Effector memory CD4-positive, alpha-beta T cell (primary cell): ENCODE measurements at places on chromosomes 13 and 19.

- H3K36me3 ChIP-seq: peaks cover 33% of the 10 kb centered on the region
- no peaks in the 10 kb centered on the region for H3K27me3 ChIP-seq
- no peak overlapping the region for H3K4me3 ChIP-seq
- DNase-seq: no peak
- no peak overlapping the region for H3K27ac ChIP-seq
Observed at GRCh38 chr19:4016903-4017638, 9.5 kb downstream of the PIAS4 start.

DNA sequence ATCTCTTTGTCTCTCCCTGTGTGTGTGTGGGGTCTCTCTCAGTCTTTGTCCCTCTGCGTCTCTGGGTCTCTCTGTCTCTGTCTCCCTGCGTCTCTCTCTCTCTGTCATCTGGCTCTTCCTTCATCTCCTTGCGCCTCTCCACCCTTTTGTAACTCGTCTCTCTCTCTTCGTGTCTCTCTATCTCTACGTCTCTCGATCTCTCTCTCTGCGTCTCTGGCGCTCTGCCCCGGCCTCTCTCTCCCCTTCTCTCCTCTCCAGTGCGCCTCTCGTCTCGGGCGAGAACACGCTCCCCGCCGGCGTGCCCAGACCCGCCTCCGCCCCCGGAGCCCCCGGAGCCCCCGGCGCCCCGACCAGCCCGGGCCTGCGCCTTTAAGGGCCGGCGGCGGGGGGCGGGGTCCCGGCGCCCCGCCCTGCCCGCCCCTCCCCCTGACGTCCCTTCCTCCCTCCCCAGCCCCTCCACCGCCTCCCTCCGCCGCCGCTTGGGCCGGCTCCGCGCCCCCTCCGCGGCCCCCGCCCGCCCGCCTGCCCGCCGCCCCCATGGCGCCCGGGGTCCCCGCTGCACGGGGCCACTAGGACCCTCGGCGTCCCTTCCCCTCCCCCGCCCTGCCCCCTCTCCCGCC is at the start of gene MARK4:
MARK4 (plus strand) TSS at position 440 of the 620 bp plus-strand sequence. CDS start 318 bp downstream, outside the sequence.
- H3K36me3 ChIP-seq: no peaks in the 10 kb centered on the region
- H3K27ac ChIP-seq: peak within 1 kb of the TSS; percentile 32
- no peaks in the 10 kb centered on the region for H3K27me3 ChIP-seq
- H3K4me3 ChIP-seq: peak within 1 kb of the TSS; percentile 79

DNA sequence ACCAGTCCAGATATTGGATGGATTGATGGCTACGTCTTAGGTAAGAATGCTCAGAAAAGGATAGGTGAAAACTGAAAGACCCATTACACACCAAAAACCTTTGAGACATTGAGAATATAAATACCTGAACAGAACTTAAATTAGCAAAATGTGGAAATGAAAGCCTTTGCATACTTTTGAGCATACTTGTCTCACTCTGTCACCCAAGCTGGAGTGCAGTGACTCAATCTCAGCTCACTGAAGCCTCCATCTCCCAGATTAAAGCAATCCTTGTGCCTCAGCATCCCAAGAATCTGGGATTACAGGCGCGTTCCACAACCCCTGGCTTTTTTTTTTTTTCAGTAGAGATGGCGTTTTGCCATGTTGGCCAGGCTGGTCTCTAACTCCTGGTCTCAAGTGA is 695.3 kb downstream of the DACH1 start:
- H3K4me1 ChIP-seq: no peaks in the 10 kb centered on the region
- no peaks in the 10 kb centered on the region for H3K27me3 ChIP-seq
- no peak overlapping the region for H3K27ac ChIP-seq
- no peaks in the 10 kb centered on the region for H3K36me3 ChIP-seq
- no peak for DNase-seq
- no peak overlapping the region for H3K4me3 ChIP-seq

DNA sequence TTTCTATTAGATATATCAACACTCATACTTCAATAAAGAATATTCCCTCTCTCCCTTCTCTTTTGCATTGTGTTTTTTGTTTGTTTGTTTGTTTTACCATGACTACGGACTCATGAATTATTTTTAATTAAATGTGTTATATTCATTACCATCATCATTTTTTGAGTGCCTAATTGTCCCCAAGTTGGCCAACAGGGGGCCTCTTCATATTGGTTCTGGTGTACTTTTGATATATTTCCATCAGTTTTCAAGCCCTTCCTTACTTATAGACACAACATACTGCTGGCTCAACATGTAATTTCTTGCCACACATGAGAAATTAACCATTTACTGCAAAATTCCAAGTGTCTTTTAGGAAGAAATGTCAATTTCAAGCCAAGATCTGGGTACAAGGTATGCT is 54.5 kb upstream of the GPC6 start:
- H3K36me3 ChIP-seq: no peaks in the 10 kb centered on the region
- no peaks in the 10 kb centered on the region for H3K27me3 ChIP-seq
- H3K27ac ChIP-seq: no peak overlapping the region
- no peak for DNase-seq

DNA sequence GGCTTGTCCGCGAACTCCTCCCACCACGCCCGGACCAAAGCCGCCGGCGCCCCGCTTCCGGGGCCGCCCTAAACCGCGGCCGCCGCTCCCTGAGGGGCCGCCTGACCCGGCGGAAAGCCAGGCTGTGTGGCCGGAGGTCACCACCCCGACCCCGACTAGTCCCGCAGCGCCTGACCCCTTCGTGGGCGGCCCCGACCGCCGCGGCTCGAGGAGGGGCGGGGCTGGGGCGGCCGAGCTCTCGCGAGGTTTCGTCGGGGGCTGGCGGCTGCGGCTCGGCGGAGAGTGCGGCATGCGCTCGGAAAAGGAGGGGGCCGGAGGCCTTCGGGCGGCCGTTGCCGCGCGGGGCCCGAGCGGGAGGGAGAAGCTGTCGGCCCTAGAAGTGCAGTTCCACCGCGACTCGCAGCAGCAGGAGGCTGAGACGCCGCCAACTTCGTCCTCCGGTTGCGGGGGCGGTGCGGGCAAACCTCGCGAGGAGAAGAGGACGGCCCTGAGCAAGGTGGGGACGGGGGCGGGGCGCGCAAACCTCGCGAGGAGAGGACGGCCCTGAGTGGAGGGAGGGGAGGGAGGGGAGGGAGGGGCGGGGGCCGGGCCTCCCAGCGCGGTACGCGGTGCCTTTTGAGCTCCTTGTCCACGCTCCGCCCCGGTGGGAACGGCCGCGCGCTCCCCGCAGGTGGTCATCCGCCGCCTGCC is at the start of gene UPF3A:
UPF3A (plus strand) TSS at position 251 of the 690 bp plus-strand sequence; CDS start at position 290, 39 bp downstream.
- H3K4me3 ChIP-seq: peak within 1 kb of the TSS; percentile 97
- peaks cover 11% of the 10 kb centered on the region for H3K36me3 ChIP-seq
- H3K27me3 ChIP-seq: no peaks in the 10 kb centered on the region
- H3K27ac ChIP-seq: peak within 1 kb of the TSS; percentile 94
- peaks cover 21% of the 10 kb centered on the region for H3K4me1 ChIP-seq

DNA sequence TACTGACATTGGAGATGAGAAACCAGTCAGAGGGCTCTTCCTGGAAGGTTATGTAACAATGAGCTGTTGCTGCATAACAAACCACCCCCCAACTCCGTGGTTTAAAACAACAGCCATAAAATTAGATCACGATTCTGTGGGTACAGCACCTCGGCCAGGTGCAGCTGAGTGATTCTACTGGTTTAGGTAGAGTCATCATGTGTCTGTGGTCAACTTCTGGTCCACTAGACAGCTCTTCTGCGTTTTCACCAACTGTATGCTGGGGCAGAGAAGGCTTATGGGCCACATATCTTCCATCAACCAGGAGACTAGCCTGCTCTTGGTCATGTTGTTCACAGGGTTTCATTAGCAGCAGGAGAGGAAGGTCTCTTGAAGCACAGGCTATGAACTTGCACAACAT is 585.5 kb downstream of the KCTD12 start:
- H3K27me3 ChIP-seq: no peaks in the 10 kb centered on the region
- no peaks in the 10 kb centered on the region for H3K36me3 ChIP-seq
- no peaks in the 10 kb centered on the region for H3K4me1 ChIP-seq
- DNase-seq: no peak
- H3K4me3 ChIP-seq: no peak overlapping the region

DNA sequence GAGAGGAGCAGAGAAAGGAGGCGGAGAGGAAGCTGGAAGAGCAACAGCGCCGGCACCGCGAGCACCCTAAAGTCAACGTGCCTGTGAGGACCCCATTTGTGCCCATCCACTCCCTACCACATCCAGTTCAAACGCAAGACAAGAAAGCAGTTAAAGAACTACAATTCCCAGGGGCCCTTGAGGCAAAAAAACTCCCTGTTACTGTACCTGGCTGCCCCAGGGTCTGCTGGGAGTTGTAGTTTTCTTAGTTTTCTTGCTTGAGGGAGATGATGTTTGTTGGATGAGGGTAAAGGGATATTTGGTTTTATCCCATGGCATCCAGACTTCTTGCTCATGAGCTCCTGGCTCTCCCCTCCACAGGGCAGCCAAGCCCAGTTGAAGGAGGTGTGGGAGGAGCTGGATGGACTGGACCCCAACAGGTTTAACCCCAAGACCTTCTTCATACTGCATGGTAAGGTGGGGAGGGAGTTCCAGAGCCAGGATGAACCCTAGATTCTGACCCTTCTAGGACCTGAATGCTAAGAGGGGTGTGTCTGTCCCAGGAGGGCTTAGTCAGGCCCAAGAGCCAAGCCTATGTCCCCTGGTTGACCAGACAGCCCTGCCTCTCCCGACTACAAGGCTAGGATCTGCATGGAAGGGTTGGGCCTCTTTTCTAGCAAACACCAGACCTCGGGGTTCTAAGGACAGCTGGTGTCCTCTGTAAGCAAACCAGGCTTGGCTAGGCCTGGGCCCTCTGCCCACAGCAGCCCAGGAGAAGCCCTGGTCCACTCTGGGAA is 13.2 kb downstream of the NUCB1 start:
- no peaks in the 10 kb centered on the region for H3K4me1 ChIP-seq
- no peak overlapping the region for H3K27ac ChIP-seq
- no peaks in the 10 kb centered on the region for H3K27me3 ChIP-seq
- peak; percentile 12 for DNase-seq
- no peak overlapping the region for H3K4me3 ChIP-seq

GRCh38 chr13:104936304-104936703 is 1599.2 kb downstream of the EFNB2 start:
- H3K4me3 ChIP-seq: no peak overlapping the region
- no peaks in the 10 kb centered on the region for H3K4me1 ChIP-seq
- no peaks in the 10 kb centered on the region for H3K27me3 ChIP-seq
- H3K36me3 ChIP-seq: no peaks in the 10 kb centered on the region

GRCh38 chr19:13906521-13906904 is 512 bp downstream of the CC2D1A start:
- H3K4me3 ChIP-seq: peak overlapping the region; percentile 93
- H3K36me3 ChIP-seq: no peaks in the 10 kb centered on the region
- no peaks in the 10 kb centered on the region for H3K27me3 ChIP-seq
- H3K4me1 ChIP-seq: peaks cover 15% of the 10 kb centered on the region
- peak; percentile 21 for DNase-seq
- peak overlapping the region; percentile 72 for H3K27ac ChIP-seq

GRCh38 chr13:75088915-75089314 is 393.1 kb downstream of the TBC1D4 start:
- H3K27ac ChIP-seq: no peak overlapping the region
- H3K4me1 ChIP-seq: no peaks in the 10 kb centered on the region
- H3K27me3 ChIP-seq: no peaks in the 10 kb centered on the region
- no peaks in the 10 kb centered on the region for H3K36me3 ChIP-seq
- H3K4me3 ChIP-seq: no peak overlapping the region

- DNase-seq: no peak
- H3K27me3 ChIP-seq: peaks cover 11% of the 10 kb centered on the region
- no peak overlapping the region for H3K27ac ChIP-seq
- H3K36me3 ChIP-seq: no peaks in the 10 kb centered on the region
- H3K4me1 ChIP-seq: peaks cover 5% of the 10 kb centered on the region
Observed at GRCh38 chr13:77919921-77920294, 1.3 kb upstream of the EDNRB start.

GRCh38 chr13:21676611-21677021 is 5.7 kb downstream of the FGF9 start:
- peaks cover 23% of the 10 kb centered on the region for H3K4me1 ChIP-seq
- H3K27me3 ChIP-seq: peaks cover 5% of the 10 kb centered on the region
- no peak overlapping the region for H3K27ac ChIP-seq
- no peaks in the 10 kb centered on the region for H3K36me3 ChIP-seq
- no peak overlapping the region for H3K4me3 ChIP-seq
- DNase-seq: no peak

DNA sequence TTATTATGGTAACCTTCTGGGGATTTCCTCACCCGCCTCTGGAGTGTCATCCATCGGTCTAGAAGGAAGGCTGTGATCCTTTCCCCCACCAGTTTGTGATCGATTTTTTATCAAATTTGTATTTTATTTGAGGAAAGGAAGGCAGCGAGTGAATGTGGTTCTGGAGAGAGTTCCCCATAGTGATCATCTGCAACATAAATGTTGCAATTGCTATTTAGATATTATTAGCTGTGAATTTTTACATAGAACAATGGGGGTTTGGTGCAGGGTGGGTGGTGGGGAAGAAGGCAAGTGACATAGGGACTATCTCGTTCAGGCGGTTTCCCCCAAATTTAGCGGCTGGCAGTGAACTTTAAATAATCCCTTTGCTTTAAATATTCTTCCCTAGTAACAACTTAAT is 1.2 kb downstream of the CDK8 start:
- H3K27me3 ChIP-seq: no peaks in the 10 kb centered on the region
- H3K4me1 ChIP-seq: peaks cover 6% of the 10 kb centered on the region
- no peaks in the 10 kb centered on the region for H3K36me3 ChIP-seq
- H3K27ac ChIP-seq: peak overlapping the region; percentile 83
- DNase-seq: no peak

- H3K27ac ChIP-seq: no peak overlapping the region
- DNase-seq: no peak
- no peaks in the 10 kb centered on the region for H3K27me3 ChIP-seq
- H3K36me3 ChIP-seq: no peaks in the 10 kb centered on the region
Observed at GRCh38 chr13:43564952-43565351, 221.8 kb downstream of the ENOX1 start.

DNA sequence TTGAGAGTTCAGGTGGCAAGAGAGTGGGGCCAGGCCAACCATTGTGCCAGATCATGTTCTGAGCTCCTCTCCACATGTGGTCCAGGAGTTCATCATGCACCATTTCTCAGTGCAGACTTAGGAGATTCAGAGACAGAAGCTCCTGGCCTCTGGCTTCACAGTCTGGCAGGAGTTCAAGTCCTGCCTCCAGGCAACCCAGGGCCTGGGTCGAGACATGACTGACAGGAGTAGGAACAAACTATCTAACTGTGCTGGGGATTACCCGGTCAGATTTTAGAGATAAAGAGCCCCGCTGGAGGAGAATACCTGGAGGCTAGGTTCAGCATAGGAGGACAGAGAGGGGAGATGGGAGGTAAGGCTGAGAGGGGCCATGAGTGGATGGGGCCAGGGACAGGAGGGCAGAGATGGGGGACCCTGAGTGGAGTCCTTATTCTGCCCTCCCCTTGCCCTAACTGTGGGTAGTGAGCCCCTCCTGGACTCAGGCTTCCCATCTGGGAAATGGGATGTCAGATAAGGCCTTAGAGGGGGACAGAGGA is 906 bp upstream of the CYP4F11 start:
- H3K27me3 ChIP-seq: peaks cover 15% of the 10 kb centered on the region
- H3K36me3 ChIP-seq: no peaks in the 10 kb centered on the region
- no peaks in the 10 kb centered on the region for H3K4me1 ChIP-seq
- no peak for DNase-seq
